Activated CD8-positive, alpha-beta memory T cell treated with anti-CD3 and anti-CD28 coated beads for 4 hours (primary cell): ENCODE measurements at places on chromosomes 3 and 15.

GRCh38 chr3:72505539-72506405, 342.5 kb downstream of the SHQ1 start:
- DNase-seq = no peak

DNA sequence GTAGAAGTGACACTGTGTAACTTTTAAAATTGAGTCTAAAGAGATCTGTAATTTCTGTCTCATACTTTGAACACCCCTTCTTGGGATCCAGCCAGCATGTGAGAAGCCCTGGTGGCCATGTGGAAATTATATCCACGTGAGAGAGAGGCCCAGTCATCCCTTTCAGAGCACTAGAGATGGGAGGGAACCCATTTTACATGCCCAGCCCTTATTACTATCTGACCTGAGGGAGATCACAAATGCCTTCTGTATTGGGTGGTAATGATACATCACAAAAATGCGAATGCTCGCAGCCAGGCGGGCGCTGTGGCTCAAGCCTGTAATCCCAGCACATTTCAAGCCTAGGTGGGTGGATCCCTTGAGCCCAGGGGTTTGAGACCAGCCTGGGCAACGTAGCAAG, 27.3 kb upstream of the TRAK1 start:
- DNase-seq = no peak

DNA sequence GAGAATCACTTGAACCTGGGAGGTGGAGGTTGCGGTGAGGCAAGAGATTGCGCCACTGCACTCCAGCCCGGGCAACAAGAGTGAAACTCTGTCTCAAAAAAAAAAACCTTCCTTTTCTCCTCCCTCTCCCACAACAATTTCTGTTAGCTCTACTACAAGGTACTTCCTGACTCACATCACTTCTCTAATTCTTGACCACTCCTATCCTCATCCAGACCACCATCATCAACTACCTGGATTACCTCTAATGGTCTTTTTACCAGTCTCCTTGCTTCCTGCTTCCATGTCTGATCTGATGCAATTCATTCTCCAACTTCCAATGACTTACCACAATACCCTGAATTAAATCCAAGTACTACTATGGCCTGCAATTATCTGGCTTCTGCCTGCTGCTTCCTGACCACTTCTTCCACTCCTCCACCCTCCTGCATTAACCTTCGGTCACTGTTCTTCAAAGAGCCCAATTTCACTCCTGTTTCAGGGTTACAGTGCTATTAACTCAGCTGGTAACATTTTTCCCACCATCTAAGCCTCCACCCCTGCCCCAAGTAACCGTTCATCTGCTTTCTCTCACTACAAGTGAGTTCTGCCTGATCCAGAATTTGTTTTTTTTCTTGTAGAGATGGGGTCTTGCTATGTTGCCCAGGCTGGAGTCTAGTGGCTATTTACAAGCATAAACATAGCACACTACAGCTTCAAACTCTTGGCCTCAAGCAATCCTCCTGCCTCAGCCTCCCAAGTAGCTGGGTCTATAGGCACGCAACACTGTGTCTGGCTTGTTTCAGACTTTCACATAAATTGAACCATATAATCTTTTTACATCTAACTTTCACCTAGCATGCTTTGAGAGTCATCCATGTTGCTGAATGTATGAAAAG, 27.8 kb downstream of the DCAF1 start:
- no peak for DNase-seq

DNA sequence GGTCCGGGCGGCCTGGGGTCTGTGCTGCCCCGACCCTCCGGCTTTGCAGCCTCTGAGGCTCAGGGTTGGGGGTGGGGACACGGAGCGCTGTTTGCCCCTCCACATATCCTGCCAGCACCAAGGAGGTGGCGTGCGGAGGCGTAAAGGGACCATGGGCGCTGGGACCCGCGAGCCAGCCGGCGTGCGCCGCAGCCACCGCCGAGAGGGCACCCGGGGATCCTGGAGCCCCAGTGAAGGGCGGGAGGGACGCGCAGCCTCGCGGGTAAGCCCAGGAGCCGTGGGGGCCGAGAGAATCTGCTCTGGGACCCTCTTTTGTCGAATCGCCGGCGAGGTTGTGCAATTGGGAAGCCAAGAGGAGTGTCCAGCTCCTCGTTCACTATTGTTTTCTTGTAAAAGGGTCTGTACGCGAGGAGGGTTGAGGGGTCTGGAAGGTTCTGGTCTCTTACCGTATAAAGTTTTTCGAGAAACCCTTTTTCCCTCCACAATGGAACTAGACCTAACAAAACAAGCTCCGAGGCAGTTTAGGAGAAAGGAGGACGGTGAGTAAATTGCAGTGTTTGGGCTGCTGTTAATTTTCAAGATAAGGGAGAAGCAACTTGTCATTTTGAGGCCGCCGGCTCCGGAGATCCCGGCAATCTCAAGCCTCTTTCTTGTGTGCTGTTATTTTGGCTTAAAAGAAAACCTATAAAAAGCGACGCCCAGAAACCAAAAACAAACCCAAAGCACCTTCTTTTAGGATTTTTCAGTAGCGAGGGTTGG, 29.9 kb upstream of the ST3GAL6 start:
- DNase-seq = no peak

DNA sequence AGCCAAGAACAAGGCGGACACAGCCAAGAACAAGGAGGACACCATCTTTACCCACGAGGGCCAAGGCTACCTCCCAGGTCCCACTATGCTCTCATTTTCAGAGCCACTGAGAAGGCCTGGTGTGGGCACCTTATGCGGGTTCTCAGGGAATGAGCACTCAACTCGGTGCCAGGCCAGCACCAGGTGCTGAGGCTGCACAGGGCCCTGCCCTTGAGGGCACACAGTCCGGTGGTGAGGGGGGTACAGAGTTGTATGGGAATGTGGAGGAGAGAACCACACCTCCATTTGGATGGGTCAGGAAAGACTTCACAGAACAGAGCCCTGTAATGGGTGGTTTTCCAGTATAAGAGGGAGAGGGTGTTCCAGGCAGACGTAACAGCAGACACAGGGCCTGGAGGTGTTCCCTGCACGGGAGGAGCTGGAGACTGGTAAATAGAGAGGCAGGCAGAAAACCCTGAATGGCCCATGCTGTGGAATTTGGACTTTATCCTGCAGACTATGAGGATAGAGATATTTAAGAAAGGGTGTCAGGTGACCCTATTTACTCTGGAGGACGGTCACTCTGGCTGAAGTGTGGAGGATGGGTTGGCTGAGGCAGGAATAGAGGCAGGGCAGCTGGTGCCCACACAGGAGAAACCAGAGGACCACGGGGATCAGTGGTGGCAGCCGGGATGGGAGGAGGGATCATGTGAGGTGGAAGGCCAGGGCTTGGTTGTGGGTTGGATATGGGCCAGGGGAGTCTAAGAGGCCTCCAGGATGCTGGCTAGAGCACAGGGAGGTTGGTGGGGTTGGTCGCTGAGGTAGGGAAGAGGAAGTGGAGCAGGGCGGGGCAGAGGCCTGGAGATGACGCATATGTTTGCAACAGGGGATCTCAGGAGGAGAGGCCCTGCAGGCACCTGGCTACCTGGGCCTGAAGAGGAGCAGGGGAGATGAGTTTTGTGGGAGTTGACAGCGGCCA, 34.6 kb downstream of the CRABP1 start:
- no peak for DNase-seq

- no peak for DNase-seq
These were observed 370.6 kb upstream of the TBL1XR1 start for GRCh38 chr3:177567833-177568232.

DNA sequence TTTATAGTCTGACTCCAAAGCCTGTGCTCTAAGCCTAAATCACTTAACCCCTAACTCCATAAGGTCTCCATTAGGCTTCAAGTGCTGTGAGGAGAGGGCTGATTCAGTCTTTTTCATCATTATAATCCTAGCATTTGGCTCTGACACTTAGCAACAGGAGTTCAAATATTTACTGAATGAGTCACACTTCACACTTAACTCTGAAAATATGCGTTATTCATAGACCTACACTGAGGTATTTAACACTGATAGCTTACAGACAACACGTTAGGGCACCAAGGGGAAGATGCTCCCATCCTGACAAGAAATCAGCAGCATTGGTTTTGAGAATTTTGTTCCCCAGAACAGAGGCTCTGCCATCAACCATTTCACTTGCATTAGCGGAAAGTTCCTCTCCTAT, 53.5 kb downstream of the MSL2 start:
- DNase-seq = no peak

DNA sequence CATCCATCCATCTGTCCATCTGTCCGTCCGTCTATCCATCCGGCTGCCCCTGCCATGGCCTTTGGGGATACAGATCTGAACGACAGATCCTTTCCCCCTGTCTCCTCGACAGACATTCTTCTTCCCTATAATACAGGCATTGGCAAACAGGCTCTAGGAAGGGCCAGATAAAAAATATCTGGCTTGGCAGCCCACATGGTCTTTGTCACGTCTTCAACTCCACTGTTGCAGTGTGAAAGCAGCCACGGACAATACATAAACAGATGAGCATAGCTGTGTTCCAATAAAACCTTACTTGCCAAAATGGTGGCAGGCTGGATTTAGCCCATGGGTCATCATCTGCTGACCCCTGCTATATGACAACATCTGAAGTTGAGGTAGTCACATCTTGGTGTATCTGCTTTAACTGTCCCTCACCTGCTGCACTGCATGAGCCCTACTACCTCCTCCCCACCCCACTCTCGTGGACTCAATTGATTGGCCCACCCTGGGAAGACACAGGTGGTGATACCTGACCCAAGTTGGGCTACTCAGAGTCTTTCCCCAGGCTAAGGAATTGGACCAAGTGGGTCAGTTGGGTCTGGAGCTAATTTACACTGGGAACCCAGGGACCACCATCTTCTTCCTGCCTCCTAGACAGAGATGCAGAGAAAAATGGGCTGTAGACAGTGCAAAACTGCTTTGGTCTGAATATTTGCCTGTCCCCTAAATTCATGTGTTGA, 128.4 kb upstream of the SMAD3 start:
- DNase-seq = no peak

- no peak for DNase-seq
These were observed 44.3 kb downstream of the GLB1 start for GRCh38 chr3:33052671-33053070.

- DNase-seq = no peak
These were observed 65.5 kb downstream of the MEF2A start for GRCh38 chr15:99631255-99631654.

GRCh38 chr3:10940106-10940505, 52.4 kb upstream of the SLC6A1 start:
- no peak for DNase-seq

- no peak for DNase-seq
These were observed 2.7 kb downstream of the UPK1B start for GRCh38 chr3:119175872-119176756.

GRCh38 chr3:50912746-50913145, 238.0 kb downstream of the DOCK3 start:
- no peak for DNase-seq

- no peak for DNase-seq
These were observed 10.1 kb downstream of the ARPP21 start for GRCh38 chr3:35649405-35649804.

DNA sequence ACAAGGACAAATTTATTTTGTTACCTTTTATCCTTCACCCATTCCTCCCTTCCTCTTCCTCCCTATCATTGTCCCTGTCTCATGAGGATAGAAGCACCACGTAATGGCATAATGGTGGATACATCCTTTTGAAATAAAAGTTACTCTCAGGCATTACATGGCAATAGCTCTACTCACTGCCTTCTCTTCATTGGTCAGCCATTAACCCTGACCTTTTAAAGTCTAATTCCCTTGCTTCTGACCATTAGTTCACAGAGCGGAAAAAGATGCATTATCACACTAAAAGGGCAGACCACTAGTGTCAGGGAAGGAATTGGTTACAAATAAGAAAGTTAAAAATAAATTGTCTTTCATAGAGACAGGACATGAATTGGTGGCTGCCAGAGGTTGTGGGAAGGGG, 54.6 kb upstream of the EIF1B start:
- no peak for DNase-seq

DNA sequence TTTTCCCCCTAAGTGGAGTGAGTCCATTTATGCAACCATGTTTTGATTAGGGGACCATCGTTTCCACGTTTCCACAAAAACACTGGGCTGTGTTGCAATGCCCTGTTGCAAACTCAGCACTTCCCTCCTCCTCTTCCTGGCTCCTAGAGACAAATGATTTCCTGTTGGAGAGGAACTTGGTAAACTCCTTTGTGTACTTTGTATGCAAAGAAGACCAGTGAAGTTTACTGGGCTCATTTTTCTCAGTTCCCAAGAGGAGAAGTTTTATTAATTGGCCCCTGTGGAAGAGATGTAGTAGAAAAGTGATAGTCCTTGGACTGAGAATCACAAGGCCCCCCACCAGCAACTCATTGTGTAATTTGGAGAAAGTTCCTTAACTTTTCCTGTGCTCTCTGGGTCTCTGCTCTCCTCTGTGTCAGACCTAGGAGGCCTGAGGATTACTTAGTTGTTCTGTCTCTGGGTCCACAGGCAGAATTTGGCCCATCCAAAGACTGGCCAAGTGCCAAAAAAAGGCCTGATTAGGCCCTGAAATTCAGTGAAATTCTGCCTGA, 95.0 kb downstream of the ATG7 start:
- no peak for DNase-seq

GRCh38 chr3:55017876-55018275, 90.0 kb upstream of the LRTM1 start:
- no peak for DNase-seq

- DNase-seq = no peak
These were observed 9.6 kb upstream of the ABTB1 start for GRCh38 chr3:127663151-127663550.

GRCh38 chr3:143775459-143775858, 72.8 kb downstream of the SLC9A9 start:
- DNase-seq = no peak

- no peak for DNase-seq
These were observed 197.4 kb downstream of the ISL2 start for GRCh38 chr15:76533995-76534394.

- DNase-seq = no peak
These were observed 16.6 kb downstream of the AQP9 start for GRCh38 chr15:58154769-58155168.

- no peak for DNase-seq
These were observed 496 bp downstream of the TF start for GRCh38 chr3:133746712-133747066.

DNA sequence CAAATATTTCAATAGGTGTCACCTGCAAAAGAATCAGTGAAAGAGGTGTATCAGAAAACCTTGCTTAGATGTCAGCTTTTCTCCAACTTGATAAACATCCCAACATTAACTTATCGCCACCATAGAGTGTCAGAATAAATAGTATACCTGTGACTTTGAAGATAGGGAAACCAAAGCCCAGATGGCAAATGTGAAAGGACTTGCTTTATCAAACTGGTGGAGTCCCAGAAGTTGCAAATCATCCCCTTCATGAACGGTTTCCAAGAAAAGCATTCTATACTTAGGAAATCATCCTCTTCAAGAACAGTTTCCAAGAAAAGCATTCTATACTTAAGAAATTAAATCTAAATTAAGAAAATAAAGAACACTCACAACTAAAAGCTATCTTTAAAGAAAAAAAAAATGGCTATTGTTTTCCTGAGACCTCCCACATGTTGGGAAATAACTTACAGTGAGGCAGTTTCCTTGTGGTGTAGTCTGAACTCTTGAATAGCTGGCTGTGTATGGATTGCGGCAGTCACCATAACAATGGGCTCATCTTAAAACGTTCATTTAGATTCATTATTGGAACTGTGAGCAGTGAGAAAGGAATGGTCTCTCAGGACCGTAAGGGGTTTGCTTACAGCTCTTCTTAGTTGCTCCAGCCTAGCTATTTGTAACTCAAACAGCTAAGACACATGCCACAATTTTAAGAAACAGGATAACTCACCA, 56.5 kb downstream of the GHSR start:
- no peak for DNase-seq

GRCh38 chr3:31772272-31772671, 208.8 kb downstream of the OSBPL10 start:
- DNase-seq = no peak
